ENCODE measurements at places on chromosomes 12 and 14.

DNA sequence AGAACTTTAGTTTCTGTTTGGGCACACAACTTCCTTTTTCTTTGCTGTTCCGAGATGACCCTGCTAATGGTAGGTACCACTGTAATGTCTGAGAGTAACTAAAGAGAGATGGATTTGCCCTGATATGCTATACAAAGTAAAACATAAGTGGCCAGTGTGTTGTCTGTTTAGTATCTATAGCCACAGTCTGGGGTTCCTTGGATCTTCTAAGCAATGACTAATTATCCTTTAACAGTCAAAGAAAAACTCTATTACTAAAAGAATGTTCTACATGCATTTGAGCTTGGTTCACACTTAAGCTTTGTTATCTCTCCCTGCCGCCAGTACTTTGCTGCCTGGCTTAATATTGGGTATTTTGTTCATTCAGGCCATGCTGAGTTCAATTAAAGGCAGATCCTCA, 1051.9 kb upstream of the FLRT2 start:
- no peak for DNase-seq

DNA sequence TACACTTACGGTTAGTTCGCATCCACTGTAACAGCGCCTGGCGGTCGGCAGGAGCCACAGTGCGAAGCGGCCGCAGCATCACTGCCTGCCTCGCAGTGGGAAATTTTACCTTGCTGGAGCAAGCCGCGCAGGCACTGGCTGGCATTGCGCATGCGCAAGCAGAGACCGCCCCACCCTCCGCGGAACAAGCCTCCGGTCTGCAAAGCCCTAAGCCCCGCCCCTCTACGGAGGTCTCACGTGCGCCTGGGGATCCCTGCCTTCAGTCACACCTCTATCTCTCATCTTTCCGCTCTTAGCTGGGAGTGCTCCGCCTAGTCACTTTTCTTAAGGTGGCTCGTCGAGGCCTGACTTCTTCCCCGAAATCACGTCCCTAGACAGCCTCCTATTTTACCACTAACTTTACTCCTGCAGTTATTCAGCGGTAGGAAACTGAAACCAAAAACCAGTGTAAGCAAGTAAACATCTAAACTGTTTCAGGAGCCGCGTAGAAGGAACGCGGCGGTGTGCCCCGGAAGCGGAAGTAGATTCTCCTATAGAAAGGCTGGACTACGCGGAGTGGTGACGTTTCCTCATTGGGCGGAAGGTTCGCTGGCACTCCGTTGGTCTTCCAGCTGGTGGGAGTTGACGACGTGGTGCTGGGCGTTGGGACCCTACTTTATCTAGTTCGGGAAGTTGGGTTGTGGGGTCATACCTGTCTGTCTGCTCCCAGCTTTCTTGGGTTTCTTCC, at the start of gene SRP54:
Gene SRP54 (plus strand): TSS at position 572 of the 727 bp plus-strand sequence. CDS start 13,718 bp downstream, outside the sequence.
- peak; percentile 94 for DNase-seq

DNA sequence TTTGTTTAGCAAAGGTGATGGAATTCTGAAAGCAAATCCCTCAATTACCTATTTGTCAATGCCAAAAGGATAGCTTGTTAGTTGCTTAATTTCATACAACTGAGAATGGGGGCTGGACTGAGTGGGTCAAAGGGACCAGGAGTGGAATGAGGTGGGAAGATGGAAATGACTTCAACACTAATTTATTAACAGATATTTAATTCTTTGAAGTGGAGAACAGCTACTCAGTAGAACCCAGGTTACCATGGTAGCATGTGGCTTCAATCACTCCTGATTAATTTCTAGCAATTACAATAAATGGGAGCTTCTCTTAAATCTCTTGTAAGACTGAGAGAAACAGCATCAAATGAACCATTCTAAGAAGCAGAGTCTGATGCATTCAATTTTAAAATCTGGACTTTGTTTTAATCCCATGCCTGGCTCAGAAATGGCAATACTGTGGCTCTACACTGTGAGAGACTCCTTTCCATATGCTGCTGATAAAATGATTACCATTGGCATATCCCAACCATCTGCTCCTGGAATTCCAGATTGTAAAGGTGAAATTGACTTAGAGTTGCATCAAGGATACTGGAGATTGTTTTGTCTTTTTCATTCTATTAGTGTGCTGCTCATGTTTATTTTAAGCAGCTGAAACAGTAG, 607.8 kb downstream of the SNAPC1 start:
- DNase-seq, result no peak

DNA sequence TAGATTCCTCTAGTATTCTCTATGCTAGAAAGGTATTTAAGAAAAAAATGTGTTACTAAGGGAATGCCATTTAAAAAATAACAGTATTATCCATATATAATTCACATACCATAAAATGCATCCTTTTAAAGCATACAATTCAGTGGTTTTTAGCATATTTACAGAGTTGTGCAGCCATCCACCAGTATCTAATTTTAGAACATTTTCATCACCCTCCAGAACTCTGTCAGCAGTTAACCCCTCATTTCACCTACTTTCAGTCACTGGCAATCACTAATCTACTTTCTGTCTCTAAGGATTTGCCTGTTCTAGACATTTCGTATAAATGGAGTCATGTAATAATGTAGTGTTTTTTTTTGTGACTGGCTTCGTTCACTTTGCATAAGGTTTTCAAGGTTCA, 33.4 kb downstream of the TBC1D15 start:
- DNase-seq, result no peak

- DNase-seq, result no peak
Observed at GRCh38 chr12:9960590-9960989, 10.6 kb upstream of the CLEC12A start.

DNA sequence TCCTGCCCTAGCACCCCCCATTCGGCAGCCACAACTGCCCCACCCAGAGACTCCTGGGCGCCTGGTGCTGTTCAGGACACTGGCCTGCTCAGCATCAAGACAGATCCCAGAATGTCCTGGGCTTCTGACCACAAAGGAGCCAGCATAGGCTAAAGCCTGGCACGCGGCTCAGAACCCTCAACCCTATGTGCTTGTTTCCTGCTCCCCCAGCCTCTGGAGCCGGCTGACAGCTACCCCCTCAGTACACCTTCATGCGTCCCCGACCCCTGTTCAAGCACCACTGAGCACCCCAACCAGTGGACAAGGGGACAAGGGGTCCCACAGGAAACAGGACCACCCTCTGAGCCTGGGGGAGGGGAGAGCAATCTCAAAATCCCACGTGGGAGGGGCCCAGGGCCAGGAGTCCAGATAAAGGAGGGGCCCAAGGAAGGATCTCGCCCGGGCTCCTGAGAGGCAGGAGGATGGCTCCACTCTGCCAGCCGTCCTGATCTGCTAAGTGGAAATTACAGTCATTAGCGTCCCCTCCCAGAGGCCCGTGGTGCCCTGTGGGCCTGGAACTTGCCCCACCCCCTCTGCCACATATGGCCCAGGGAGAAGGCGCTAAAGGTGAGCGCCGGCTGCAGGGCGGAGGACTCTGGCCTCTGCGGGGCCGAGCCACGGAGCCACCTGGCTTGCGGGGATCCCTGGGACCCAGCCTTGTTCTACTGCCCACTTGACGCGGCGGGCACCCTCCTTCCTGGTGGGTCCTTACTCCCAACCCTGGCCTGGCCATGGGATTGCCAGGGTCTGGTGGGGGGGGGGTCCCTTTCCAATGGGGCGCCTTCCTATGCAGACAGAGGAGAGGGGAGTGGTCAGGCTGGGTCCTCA, 27.2 kb upstream of the GPR132 start:
- no peak for DNase-seq

DNA sequence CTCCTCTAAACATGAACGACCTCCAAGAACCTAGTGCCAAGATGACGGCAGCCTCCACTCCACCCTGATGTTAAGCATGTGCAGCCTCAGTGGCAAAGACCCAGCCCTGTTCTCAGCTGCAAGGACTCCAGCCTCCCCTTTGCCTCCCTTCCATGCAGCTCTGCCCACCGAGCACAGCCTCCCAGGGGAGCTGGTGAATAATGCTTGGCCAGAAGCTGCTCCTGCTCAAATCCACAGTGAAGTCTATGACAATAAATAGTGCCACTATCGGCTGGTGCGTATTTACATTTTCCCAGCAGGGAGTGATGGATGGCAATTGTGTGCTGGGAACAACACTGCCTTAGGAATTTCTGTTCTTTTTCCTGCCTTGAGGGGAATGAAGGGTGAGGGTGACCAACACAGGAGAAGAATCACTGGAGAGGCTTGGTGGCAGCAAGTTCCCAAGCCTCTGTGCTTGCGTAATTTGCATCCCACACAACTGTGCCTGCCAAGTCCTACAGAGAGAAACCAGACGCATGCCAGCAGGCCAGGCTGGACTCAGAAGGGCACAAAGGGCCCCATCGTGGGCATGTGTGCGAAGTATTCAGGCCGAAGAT, 29.9 kb upstream of the TC2N start:
- no peak for DNase-seq

DNA sequence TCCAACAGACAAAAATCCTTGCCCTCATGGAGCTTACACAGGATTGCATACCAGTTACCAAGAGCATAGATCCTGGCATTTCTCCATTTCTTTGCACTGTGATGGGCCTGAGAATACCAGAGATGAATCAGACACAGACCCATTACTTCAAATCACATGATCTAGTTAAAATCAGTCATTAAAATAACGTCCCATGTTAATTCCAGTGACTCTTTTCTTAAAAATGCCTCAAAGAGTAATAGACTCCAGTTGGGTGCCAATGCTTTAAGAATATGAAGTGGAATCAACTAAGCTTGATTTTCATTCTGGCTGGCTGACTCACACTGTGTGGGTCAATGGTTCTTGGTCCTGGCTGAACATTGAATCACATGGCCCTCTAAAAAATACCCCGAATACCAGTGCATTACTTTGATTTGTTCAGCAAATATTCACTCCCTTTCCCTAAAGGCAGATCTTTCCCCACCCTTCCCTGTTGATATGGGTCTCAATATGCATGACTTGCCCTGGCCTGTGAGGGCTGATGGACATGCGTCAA, 11.0 kb downstream of the ASB2 start:
- no peak for DNase-seq

GRCh38 chr14:63993992-63994391, 141.2 kb downstream of the SYNE2 start:
- DNase-seq, result no peak

GRCh38 chr12:32939801-32940200, 43.2 kb upstream of the PKP2 start:
- DNase-seq, result no peak

- DNase-seq, result peak; percentile 24
Observed at GRCh38 chr12:118103601-118104382, at the start of gene VSIG10. Gene VSIG10 (minus strand): TSS chr12:118104011. CDS start chr12:118103671, 340 bp downstream.

DNA sequence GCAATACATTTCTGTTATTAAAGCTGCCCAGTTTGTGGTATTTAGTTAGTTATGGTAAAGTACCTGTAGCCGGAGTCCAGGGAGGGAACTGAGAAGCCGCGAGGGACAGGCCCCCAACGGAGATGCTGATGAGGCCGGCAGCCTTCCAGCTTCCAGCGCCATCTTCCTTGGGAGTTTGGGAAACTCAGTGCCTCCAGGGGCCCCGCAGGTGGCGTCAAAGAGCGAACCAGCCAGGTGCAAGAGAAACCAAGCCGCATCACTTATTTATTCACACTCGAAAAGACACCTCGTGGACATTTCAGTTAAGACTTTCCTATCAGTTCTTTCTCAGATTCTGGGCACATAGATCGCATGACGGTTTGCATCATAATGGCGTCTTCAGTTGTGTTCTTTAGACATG, 216.6 kb downstream of the GLT1D1 start:
- DNase-seq, result no peak

DNA sequence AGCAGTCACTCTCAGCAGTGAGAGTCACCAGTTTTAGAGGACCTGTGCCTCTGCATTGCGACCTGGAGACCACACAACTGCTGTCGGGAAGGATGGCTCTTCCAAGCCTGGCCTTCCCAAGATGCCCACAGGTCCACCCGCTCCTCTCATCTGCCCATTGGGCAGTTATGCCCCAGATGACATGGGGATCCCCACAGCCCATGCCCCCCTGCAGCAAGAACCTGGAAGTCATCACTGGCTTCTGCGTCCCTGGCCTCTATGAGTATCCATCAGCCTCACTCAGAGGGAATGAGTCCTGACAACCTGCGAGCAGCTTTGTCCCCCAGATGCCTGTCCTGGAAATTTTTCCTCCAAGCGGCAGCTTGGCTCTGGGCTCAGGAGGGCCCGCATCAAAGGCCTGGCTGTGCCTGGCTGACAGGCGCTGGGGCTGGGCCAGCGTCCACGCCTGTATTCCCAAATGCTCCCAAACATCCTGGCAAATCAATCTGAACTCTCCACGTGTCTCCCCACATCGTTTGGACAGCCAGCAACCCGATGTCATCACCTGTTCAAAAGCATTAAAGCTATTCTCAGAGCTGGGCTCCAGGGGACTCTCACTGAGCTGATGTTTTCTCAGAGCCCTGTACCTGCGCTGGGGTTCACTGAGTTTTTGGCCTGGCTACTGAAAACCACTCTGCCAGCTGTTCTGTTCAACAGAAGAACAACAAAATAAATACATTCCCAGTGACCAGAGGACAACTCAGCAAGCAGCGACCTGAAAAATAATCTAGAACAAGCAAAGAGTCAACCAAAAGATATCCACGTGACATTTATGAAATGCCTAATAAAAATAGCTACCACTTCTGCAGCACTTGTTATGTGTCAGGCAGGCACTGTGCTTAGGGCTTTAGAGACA, 57.8 kb downstream of the CLMN start:
- no peak for DNase-seq

DNA sequence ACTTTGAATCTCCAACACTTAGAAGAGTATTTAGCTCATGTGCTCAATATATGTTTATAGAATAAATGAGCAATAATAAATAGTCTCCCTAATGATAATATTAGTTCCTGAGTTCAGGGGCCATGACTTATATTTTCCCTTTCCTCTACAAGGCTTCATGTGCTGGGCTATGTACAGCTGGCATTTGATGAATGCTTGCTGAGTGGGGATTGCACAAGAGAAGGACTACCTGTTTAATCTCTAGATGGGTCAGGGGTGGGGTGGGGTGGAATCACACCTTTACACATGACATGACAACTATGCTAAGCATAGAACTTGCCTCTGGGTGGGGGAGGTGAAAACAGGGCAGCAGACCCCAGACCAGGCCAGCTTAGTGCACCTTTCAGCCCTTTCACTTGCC, 7.6 kb upstream of the ABHD12B start:
- DNase-seq, result no peak

DNA sequence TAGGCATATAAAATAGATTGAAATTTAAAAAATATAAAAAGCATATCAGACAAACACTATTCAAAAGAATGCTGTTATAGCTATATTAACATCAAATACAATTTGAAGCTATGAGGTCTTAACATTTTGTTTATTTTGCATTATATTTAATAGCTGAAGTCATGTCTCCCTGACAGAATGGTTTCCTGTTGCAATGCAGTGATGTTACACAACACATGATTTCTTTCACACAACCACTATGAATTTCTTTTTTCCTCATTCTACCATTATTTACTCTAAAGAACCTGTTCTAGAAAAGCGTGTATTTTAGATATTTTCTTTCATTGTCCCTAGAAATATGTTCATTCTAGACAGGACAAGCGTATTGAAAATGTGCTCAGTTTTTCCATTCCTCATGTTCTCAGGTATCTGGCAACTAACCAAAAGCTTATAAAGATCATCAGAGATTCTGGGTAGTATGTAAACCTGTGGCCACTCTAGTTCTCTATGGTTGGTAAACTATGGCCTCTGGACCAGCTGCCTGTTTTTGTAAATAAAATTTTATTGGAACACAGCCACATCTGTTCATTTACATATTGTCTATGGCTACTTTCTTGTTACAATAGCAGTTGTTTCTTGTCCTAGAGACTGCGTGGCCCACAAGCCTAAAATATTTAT, 183.8 kb downstream of the FOXA1 start:
- no peak for DNase-seq
